ENCODE measurements at places on chromosomes 1 and 21. TPM values are rescaled to one million over a fixed set of nuclear protein-coding genes. Genes with fewer than 3 reads are reported as not detected.

The LINGO4 gene
- total RNA-seq: not detected

The LRRC8D gene
- 22.3 TPM for total RNA-seq

The SPRR1A gene
- not detected for total RNA-seq

The RPS6KC1 gene
- total RNA-seq: 7.4 TPM

The ACP6 gene
- 7.8 TPM for total RNA-seq

The C1orf21 gene
- 2.9 TPM for total RNA-seq

The TPTE gene
- not detected for total RNA-seq

The TMEM63A gene
- total RNA-seq: 17.7 TPM

The STUM gene
- total RNA-seq: not detected

The IGFN1 gene
- under 0.01 TPM for total RNA-seq

The TPM3 gene
- 387 TPM for total RNA-seq

The PRAMEF5 gene
- not detected for total RNA-seq

The SPRR2E gene
- not detected for total RNA-seq

The S100A2 gene
- 21.7 TPM for total RNA-seq

The FCGR3B gene
- not detected for total RNA-seq

The TRIM67 gene
- 1.1 TPM for total RNA-seq

The LTN1 gene
- total RNA-seq: 10.4 TPM

The PDC gene
- total RNA-seq: not detected

The CD1C gene
- total RNA-seq: not detected

The RNF186 gene
- not detected for total RNA-seq

The GALNT2 gene
- total RNA-seq: 93.5 TPM

The CD101 gene
- total RNA-seq: 1.6 TPM

The CFHR4 gene
- not detected for total RNA-seq

The MACF1 gene
- 198 TPM for total RNA-seq

The REN gene
- 0.13 TPM for total RNA-seq

The NSUN4 gene
- 15.8 TPM for total RNA-seq

The SLC6A9 gene
- total RNA-seq: 13.9 TPM

The PDZK1IP1 gene
- total RNA-seq: 122 TPM

The SORT1 gene
- total RNA-seq: 37.2 TPM

The KCNT2 gene
- 1.1 TPM for total RNA-seq

The PIP5K1A gene
- total RNA-seq: 51.7 TPM

The HUNK gene
- 0.13 TPM for total RNA-seq

The RGS8 gene
- not detected for total RNA-seq

The PTPN22 gene
- total RNA-seq: 0.33 TPM

The FCGR3A gene
- not detected for total RNA-seq

Data from mesangial cell (primary cell).